ENCODE measurements at places on chromosomes 12 and 14.
A peak's percentile ranks its signal among the peaks of the same experiment; 100 is the strongest.

- DNase-seq: no peak
Observed at GRCh38 chr12:44708218-44708617, 167.9 kb downstream of the NELL2 start.

GRCh38 chr14:35826952-35827416 lies 846 bp downstream of the BRMS1L start:
- DNase-seq: no peak

DNA sequence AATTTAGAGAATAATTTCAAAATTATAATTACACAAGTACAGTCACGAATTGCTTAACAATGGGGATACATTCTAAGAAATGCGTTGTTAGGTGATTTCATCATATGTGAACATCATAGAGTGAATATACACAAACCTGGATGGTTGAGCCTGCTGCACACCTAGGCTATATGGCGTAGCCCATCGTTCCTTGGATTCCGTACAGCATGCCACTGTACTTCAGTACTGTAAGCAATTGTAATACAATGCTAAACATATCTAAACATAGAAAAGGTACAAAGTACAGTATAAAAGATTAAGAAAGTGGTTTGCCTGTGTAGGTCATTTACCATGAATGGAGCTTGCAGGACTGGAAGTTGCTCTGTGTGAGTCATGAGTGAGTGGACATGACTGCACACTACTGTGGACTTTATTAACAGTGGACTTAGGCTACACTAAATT lies 286.2 kb downstream of the CACNA1C start:
- peak; percentile 74 for DNase-seq

- no peak for DNase-seq
Observed at GRCh38 chr12:29157486-29157946, 8.4 kb downstream of the FAR2 start.

DNA sequence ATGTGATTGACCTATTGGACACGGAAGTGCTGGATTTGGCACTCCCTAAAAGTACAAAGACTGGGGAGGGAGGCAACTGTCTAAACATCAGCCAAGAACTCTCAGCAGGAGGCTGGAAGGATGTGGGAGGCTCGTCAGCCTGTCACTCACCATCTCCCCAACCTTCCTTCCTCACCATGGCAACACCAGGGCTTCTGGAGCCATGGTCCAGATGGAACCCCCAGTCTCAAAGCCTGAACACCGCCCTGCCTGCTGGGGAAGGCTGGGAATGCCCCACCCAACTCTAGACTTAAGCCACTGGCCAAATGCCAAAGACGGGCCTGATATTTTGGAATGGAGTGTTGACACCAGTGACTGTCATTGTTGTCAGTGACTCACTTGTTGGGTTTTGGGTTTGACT lies 55.3 kb downstream of the GALNT16 start:
- DNase-seq: peak; percentile 39

- DNase-seq: no peak
Observed at GRCh38 chr12:105622846-105623736, 292.6 kb downstream of the C12orf75 start.
